Nephron progenitor cell (in vitro differentiated cells): ENCODE measurements at places on chromosomes 5 and 9.
A peak's percentile ranks its signal among the peaks of the same experiment; 100 is the strongest.

GRCh38 chr9:112198646-112199045, 23.5 kb upstream of the SUSD1 start:
- no peak for DNase-seq

- DNase-seq = no peak
Measured at GRCh38 chr5:143142596-143143435, 260.7 kb downstream of the NR3C1 start.

DNA sequence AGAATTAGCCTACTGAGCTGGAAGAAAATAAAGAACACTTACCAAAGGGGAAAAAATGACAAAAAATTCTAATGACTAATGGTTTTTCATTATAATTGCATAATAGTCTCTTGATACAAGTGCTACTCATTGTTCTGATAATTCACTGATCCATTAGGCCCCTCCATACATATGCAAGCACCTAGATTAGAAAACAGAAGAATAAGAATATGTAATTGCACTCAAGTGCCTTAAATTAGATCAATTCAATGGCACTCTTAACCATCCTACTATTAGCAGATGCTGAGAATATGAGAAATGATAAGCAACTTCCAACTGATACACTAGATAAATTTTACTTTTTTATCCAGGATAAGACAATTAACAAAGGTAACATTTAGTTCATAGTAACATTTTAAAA, 440.9 kb upstream of the C9orf72 start:
- no peak for DNase-seq

DNA sequence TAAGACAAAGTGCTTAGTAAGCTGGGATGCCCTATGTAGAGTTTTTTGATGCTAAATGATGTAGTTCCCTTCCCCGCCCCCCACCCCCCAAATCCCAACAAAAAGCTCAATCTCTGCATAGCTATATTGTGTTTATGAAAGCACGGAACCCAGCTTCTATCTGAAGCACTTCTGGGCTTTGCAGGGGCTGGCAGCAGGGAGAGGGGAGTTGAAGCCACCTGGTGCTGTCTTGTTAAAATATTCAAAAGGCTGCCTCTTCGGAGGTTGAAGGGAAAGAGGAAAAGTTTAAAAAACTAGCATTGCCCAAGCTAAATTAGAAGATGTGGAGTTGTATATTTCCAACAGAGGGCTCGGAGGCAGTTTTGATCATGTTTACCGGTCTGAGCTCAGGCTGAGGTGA, 5.0 kb upstream of the TNC start:
- DNase-seq = no peak

DNA sequence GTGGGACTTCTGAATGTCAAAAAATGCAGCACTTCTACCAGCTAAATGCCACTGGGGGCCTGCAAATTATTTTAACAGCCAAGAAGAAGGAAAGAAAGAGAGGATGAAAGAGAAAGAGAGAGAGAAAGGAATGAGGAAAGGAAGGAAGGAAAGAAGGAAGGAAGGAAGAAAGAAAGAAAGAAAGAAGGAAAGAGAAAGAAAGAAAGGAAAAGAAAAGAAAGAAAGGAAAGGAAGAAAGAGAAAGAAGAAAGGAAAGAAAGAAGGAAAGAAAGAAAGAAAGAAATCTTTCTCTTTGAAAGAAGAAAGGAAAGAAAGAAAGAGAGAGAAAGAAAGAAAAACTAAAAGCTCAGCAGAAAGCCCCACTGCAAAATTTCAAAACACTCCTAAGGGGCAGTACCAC, 69.2 kb upstream of the SV2C start:
- DNase-seq = no peak

GRCh38 chr5:14156650-14157492, 13.7 kb downstream of the TRIO start:
- DNase-seq = no peak

DNA sequence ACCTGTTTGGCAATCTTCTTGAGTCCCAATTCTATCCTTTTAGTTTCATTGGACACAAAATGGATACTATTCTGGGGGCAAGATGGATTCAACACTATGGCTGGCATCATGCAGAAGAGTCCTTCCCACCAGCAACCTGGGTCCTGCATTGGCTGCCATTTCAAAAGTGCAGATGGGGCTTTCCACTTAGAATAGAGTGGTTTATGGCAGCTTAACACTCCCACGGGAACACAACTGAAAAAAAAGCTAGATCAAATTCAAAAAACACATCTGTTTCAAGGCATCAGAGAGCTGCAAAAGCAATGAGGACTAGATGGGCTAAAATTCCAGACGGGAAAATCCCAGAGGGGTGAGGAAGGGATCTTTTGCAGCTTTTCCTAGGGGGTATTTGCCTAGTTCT, 11.2 kb upstream of the HMHB1 start:
- DNase-seq = no peak

DNA sequence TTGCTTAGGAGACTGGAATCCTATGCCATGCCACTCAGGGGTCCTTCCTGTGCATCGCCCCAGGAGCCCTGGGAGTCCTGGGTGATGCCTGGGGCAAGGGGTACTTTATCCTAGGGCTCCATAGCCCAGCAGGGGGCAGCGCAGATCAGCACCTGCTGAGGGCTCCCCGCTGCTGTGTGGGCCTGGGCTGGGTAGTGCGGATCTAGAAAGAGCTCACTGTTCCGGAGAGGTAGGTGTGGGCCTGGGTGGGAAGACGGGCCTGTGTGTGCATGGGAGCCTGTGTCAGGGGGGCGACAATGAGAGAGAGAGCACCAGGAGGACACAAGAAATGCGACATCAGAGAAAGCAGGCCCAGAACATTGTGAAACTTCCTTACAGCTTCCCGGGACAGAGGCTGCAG, 11.4 kb upstream of the DAB2IP start:
- DNase-seq = peak; percentile 77

- no peak for DNase-seq
Measured at GRCh38 chr9:124180557-124180956, 77.2 kb upstream of the NEK6 start.

DNA sequence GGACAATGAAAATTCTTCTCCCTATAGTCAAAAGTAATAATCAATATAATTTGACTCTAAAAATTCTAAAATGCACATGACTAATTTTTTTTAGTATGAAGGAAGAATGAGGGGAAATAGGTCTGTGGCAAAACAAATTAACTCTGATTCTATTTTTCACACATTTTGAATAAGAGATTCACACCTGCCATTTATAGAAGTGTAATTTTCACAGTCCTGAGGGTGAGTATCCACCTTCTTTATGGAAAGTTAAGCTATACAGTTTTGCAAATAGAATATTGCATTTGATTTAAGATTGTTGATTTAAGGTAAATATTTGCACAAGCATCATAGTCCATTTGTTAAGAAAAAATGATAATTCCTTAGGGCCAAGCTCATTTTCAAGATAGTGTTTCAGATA, 417.7 kb downstream of the CHSY3 start:
- no peak for DNase-seq

DNA sequence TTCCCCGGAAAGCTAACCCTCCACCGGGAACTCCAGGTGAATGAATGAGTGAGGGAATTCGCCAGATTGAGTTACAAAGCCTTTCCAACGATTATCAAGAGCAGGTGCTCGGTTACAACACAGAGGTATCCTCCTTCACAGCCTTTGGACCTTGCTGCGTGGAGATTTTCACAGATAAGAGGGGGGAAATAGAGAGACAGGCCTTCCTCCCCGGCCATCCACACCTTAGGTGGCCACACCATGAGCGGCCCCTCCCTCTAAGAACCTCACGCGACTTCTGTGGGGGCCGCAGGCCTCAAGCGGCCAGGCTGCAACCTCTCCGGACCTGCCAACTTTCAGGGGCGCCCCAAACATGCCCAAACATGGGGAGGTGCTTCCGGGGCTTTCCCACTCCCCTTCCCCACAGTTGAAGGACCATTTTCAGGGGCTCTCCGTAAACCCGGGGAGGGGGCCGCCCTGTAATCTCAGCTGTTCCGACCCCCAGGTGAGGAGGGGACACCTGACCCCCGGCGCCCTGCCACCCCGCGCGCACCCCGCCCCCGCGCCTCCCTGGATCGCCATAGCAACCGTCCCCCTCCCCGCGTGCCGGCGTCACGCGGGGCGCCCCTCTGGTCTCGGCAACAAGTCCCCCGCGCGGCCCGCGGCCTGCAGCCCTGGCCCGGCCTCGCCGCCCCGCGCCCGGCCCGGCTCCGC, 603 bp downstream of the DENND1A start:
- DNase-seq = no peak

GRCh38 chr5:136034984-136035383, 6.2 kb downstream of the TGFBI start:
- DNase-seq = no peak

DNA sequence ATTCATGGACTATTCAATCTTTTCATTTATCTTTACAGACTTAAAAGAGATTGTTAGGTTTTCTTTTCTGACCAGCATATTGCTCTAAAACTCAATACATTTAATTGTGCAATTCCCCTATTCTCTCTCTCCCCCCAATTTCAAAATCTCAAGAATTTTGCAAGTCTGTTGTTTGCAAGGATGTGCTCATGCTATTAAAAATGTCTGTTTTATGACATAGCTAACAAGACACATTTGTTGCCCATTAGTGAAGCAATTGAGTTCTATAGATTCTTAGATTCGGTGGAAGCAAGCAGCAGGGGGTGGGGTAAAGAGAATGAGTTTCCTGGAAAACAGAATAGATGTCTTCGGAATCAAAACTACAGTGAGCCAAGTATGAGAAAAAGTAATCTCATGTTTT, 8.5 kb upstream of the CSNK1A1 start:
- no peak for DNase-seq

DNA sequence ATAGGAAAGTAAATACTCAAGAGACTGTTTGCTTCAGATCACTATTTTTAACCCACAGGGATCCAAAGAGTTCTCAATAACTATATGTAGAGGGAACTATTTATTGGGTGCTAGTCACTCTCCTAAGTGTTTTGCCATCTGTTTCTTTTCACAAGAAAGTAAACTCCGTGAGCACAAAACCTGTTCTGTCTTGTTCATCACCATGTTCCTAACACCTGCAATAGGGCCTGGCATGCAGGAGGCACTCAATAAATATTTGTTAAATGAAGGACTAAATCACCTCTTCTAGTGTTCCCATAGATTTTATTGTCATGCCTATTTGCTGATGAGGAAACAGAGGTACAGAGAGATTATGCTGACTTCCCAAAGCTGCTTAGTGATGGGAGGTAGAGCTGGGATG, 118.2 kb downstream of the VCAN start:
- DNase-seq = no peak

DNA sequence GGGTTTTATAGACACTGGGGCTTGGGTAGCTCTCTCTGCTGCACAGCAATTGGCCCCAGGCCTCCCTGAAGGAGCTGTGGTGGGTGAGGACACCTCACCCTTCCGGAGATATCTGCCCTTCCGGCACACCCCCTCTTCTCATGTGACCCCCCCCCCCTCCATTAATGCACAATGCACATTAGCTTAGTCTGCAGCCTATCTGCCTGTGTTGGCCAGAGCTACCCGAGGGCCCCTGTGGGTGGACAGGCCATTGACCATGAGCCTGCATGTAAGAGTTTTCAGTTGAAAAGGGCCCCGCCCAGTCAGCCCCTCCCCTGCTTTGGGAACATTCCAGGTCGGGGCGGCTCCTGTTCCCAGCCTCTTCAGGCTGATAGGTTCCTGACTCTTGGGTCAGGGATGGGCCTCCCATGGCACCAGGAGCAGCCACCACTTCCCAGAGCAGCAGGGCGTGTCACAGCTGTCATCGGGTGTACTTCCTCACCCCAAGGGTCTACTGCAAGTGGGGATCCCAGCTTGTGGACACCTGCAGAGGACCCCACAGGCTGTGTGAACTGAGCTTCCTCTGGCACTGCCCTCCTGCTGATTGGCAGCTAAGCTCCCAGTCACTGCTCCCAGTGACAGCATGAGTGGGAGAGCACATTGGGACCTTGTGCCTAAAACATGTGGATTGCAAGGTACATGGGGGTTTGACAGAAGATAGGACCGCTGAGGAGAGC, 17.8 kb downstream of the PHF2 start:
- DNase-seq = no peak

DNA sequence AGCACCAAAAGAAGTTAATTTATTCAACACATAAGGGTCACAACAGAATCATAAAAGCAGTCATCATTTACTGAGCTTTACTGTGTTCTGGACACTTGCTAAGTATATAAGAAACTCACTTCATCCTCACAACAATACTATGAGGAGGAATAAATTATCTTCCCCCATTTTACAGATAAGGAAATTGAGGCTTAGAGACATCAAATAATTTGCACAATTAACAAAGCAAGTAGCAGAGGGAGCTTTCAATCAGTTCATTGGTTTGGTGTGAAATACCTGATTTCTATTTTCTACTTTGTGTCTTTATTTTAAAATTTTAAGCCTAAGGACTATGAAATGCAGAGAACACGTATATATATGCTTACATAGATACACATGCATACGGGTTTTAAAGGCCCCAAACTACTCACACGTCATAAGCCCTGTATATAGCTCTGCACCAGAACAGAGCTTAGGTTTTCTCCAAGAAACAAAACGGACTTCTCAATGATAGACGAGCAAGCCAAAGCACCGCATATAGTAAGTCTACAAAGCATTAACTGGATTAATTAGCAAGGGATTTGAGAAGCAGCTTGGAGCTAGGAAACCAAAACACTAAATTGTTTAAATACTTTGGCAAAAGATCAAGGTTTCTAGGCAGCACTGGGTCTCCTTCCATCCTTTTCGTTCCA, 95.6 kb downstream of the DENND1A start:
- no peak for DNase-seq

DNA sequence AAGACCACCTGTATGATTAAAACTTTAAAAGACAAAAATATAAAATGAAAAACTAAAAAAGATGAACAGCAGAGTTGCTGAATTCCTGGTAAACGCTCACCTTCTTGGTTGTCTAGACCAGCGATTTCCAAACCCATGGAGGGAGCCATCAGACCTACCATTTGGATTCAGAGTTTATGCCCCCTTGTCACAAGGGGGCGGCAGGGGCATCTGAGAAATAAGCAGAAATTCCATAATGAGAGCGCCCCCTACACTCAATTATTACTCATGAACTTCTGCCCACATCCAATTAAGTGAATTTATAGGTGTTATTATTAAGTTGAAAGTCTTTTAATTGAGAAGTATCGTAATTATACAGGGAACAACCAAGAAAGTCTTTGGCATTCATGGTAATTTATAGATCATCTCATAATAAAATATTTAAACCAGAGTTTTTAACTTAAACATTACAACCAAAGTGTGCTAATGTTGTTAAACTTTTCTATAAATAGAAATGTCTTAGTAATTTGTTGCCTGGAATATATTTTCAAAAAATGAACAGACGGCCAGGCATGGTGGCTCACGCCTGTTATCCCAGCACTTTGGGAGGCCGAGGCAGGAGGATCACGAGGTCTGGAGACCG, 35.2 kb upstream of the SPATA31C2 start:
- DNase-seq = peak; percentile 20

DNA sequence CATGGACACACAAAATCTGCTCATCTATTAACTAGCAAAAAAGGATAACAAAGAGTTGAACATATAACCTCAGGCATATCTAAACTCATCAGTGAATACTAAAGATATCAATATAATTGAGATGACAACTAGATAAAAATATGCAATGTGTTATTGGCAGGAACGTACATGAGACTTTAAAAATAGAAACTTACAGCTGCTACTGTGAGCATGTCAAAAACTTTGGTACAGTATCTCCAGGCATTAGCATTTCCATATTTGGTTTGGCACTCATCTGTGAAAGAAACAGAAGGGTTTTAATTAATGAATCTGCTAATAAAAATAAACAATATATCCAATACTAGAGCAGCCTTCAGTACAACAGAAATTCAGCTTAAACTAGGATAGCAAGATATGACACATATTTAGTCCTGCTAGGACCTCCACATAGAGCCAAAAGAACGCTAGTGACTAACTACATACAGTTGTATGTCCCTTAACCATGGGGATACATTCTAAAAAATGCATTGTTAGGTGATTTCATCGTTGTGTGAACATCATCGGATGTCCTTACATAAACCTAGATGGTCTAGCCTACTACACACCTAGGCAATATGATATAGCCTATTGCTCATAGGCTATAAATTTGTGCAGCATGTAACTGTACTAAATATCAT, 10.5 kb upstream of the SCAI start:
- no peak for DNase-seq
